ENCODE measurements at places on chromosomes 16 and 17.

DNA sequence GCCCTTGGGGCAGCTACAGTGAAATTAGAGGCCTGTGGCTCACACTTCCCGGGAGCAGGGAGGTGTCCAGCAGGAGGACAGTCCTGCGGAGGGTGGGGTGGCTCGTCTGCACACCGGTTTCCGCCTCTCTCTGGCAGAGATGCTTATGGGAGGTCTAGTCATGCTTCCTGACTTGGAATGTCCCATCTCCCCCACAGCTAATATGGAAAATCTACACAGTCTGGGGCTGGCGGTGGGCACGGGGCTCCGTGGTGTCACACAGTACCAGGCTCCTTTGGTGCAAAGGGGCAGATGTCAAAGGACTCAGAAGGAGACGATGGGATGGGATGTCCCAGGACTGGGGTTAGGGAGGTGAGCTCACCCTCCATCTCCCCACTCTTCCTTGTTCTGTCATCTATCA, 44.1 kb upstream of the DOC2B start:
- no peak for DNase-seq

- no peak for DNase-seq
Observed at GRCh38 chr16:11152677-11153331, 103.2 kb downstream of the SOCS1 start.

GRCh38 chr16:50467943-50468748, 80.0 kb upstream of the NKD1 start:
- DNase-seq: no peak

GRCh38 chr16:57601801-57602478, 26.5 kb upstream of the ADGRG1 start:
- DNase-seq: peak; percentile 17

DNA sequence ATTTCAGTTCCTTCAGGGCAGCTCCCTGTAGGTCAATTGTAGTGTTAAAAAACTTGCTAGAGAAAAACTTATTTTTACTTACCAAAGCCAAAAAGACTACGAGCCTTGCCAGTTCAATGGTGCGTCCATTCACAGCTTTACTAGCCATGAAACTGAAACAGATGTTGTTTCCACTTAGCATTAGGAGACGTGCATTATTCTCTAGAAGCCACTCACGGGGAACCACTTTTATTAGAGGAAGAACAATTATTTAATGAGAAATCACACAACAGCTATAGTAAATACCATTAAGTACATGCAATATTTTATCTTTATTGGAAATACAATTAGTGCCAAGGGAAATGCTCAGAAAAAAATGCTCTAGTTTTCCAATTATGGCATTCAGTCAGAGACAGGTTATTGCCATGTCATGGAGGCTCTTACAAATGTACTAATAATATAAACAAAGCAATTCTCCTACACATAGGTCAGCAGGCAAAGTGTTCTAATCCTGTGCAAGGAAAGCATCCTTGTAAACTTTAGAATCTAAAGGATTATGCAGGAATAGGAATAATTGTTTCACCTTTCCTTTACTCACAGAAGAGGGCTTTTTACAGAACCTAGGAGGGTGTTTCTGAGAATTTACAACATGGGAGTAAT, 17.4 kb downstream of the LASP1NB start:
- DNase-seq: no peak

DNA sequence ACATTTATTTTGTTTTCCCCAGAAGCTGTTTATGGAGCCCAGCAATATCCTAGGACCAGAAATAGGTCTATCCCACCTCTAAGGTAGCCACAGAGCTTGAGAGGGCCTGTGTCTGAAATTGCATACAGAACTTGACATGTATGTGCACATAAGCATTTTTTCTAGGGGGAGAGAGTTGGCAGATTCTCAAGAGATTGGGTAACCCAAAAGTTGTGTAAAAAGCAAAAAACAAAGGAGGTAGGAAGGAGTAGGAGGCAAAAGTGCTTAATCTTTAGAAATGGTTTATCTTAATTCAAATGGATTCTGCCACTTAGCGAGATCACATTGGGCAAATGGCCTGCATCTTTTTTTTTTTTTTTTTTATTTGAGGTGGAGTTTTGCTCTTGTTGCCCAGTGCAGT, 3.5 kb downstream of the PLK1 start:
- DNase-seq: no peak

- DNase-seq: no peak
Observed at GRCh38 chr17:74970395-74970794, 2.2 kb downstream of the HID1 start.

DNA sequence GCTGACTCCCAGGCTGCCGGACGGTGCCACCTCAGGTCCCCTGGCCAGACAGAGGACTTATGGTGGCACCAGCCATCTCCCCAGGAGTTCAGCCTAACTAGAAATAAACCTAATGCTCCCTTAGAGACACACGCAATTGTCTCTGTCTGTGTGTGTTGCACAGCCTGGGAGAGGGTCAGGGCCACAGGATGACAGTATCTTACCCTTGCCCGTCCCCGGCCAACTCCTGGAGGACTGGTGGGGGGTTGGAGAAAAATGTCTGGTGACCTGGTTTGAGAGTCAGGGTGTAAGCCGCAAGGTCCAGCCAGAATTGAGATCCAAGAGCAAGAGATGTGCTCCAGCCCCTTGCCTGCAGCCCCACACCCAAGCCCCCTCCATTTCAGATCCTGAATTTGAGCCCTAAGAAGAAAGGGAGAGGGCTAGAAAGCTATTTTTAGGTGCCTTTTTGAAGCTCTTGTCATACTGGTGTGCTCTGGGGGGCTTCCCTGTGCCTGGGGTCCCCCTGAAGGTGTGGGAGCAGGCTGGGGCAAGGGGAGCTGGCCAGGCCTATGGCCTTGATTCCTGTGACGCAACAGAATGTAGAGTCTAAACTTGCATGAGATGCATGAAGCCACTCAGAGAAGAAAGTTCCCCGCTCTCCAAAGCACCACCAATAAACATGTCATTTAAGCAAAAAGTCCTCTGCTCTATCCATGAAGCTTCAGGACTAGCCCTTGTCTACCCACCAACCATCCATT, 12.9 kb downstream of the ZNF319 start:
- DNase-seq: no peak

DNA sequence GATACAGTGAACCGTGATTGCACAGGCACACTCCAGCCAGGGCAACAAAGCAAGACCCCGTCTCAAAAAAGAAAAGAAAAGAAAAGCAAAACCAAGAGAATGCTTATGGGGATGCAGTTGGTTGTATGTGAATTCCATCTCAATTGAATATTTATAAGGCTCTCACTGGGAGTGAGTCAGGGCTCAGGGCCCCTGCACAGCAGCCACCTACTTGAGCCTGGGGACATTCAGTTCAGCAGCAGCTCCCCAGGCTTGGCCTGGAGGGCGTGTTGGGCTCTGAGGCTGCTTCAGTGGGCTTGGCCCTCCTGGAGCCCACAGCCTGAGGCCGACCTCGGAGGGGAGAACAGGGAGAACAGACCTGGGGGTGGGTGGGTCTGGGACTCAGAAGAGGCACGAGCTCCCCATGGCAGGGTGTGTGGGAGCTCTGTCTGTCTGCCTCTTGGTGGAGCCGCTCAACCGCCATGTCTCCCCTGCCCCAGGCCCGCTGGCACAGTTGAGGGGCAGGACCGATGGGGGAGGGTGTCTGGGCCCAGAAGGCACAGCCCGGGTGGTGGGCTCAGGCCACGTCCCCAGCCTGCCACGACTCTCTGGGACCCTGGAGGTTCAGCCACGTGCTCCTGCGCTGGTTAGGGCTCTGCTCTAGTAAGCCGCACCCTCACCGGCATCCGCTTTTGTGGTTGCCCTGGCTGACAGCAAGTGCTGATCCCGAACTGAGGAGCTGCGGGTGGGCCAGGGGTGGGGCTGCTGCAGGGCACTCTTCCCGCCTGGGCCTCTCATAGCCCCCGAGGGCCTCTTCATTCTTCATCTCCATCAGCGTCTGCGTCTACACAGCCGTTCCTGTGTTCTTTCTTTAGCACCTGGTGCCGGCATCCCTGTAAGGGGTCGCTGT, 24.8 kb downstream of the ZFPM1 start:
- no peak for DNase-seq

- DNase-seq: no peak
Observed at GRCh38 chr17:80219763-80220053, 425 bp downstream of the SGSH start.

GRCh38 chr17:8163978-8164814, 1.4 kb upstream of the VAMP2 start:
- peak; percentile 82 for DNase-seq

GRCh38 chr17:7713782-7714181, 3.8 kb upstream of the DNAH2 start:
- DNase-seq: no peak

DNA sequence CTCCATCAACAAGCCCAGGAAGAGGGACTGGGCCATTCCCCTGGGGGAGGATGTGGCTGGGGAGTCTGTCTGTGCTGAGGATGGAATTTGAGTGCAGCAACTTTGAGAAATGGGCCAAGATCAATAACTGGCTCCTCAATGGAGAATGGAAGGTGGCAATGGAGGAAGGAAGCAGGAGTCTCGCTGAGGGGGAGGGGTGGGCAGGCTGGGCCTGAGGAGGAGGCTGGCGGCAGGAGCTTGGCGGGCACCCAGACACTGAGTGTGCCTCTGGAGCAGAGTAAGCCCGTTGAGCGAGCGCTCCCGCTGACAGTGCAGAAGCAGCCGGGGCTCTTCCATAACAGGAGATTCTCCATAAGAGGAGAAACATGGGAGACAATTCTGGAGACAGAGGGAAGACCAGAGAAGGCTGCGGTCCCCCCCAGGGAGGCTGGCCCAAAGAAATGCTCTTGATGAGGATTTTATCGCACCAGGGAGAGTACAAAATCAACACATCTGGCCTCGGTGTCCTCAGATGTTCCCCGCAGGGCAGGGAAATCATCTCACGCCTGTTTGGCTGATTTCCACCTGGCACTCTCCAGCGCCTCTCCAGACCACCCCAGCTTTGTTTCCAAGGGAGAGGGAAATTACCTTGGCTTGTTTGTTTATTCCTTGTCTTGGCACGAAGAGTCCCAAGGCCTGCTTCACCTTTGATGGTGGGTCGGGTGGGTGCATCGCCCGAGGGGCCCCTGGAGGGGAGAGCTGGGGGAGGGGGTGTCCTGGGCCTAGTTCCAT, 2.8 kb upstream of the MMP15 start:
- no peak for DNase-seq

GRCh38 chr17:78367193-78367592, 7.3 kb upstream of the SOCS3 start:
- no peak for DNase-seq

GRCh38 chr17:1298606-1299005, 19.1 kb downstream of the TRARG1 start:
- no peak for DNase-seq

GRCh38 chr17:14712611-14713021, 411.7 kb downstream of the HS3ST3B1 start:
- DNase-seq: no peak

GRCh38 chr16:89115216-89115861, 21.7 kb downstream of the ACSF3 start:
- no peak for DNase-seq

- no peak for DNase-seq
Observed at GRCh38 chr16:68839831-68840230, 3.5 kb upstream of the TANGO6 start.

DNA sequence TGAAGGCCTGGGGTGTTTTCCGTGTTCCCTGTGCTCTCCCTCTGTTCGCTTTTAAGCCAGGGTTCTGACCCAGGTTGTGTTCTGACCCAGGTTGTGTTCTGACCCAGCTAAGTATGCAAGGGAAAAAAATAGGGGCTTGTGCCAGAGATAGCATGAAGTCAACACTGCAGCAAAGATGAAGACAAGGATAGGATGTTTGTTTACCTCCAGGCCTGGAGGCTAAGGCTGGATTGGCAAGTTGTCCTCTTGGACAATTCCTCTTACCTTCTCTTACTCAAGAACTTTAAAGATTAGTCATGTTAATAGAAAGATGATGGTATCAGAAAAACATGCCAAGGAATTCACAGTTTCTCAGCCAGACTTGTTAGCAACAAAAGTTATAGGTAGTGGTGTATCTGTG, 19.4 kb downstream of the LYRM9 start:
- no peak for DNase-seq

DNA sequence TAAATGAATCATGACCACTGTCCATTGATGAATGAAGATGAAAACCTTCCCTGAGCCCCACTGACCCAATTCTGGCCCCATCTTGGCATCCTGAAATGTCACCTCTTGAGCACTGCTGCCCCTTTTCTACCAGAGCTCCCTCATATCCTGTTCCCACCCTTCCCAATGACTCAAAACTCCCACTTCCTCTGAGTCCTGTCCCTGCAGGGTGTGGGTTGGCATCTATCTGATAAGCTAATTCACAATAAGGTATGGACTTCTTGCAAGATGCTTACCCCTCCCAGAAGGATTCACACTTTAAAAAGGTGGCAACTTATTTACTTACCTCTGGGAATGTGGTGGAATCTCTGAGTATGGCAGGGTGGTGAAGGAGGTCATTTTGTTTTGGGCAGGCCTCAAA, 13.3 kb upstream of the CSNK2A2 start:
- DNase-seq: no peak

DNA sequence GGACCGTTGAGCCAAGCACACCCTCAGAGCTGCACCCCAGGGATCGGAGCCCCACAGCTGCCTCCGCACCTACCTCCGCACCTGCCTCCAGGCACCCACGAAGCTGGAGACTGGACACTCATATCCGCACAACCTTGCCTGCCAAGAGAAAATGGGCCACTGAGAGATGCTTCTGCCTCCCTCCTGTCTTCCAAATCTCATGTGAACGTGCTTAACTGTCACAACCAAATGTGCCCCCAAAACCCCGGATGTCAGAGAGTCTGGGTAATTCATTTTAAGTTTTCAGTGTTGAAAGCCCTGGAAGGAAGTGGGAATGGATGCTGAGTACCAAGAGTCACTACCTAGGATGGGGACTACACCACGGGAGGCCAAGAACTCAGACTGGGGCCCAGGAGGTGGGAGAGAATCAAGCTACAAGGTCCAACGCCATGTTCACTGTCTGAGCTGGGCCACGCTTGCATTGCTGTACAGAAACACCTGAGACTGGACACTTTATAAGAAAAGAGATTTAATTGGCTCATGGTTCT, 49.5 kb upstream of the MEAK7 start:
- DNase-seq: no peak

DNA sequence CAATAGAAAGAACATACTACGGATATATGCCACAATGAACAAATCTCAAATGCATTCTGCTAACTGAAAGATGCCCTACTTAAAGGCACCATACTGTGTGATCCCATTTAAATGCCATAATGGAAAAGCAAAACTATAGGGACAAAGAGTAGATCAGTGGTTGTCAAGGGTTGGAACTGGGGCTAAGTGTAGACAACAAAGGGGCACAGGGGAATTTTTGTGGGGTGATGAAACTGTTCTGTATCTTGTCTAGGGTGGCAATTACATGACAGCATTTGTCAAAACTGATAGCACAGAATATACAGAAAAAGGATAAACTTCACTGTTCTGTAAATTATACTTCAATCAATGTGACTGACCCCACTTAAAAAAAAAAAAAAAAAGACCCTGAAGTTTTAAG, 17.7 kb downstream of the GFOD2 start:
- DNase-seq: no peak

DNA sequence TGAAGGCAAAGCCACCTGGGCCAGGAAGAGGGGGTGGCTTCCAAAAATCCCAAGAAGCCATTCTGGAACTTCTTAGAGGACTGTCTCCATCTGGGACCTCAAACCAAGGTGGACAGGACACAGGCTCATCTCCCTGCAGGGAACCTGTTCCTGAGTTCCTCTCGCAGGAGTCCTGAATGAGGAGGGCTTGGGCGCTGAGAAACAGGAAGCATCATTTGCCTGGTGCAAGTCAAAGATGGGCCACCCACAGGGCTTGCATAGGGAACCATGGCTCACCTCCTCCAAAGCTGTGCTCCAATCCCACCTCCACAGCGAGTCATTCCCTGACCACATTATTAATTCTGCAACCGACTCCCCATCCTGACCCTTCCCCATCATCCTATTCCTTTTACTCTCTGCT, 55.0 kb upstream of the RPL38 start:
- DNase-seq: no peak

All from coronary artery (tissue), 2 donors.